Activated CD4-positive, alpha-beta T cell treated with anti-CD3 and anti-CD28 coated beads, Interleukin-2, amount 50 U/mL, for 4 hours (primary cell): ENCODE measurements at places on chromosomes 16 and 17.
A peak's percentile ranks its signal among the peaks of the same experiment; 100 is the strongest.

GRCh38 chr16:35011-35677, 18.3 kb downstream of the POLR3K start:
- no peak for DNase-seq

DNA sequence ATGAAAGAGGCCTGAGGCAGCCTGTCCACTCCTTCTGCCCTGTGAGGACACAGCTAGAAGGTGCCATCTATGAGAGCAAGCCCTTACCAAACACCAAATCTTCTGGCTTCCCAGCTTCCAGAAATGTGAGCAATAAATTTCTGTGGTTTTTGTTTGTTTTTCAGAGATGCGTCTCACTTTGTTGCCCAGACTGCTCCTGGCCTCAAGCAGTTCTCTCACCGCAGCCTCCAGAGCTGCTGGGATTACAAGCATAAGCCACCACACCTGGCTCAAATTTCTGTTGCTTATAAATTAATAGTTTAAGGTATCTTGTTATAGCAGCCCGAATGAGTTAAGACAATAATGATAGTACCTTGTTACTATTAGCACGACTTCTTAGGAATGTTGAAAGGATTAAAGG, 12.5 kb upstream of the SLC16A11 start:
- no peak for DNase-seq

DNA sequence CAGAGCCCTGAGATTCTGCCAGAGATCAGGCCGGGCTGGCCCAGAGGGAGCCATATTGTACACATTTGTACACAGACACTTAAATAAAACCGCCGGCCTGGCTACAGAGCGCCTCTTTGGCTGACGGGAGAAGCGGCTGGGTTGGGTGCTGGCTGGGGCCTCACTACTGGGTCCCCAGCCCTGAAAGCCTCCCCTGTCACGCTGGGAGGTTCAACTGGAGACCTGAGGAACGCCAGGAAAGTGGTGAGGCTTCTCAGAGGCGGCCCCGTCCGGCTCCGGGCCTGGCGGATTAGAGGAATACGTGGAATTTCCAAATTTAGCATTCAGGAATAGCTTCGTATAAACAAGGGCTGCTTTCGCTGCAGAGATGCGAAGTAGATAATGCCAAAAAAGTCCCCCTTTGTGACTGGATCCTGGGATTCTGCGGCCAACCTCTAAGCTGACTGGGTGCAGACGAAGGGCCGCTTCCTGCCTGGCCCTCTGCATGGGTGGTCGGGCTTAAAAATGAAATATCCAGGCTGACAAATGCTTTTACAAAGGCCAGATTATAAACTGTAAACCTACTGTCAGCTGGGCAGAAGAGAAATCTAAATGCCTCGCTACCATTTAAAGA, 252.4 kb downstream of the IRF8 start:
- DNase-seq: no peak

GRCh38 chr17:65559804-65560627, 1.4 kb downstream of the AXIN2 start:
- peak; percentile 9 for DNase-seq

DNA sequence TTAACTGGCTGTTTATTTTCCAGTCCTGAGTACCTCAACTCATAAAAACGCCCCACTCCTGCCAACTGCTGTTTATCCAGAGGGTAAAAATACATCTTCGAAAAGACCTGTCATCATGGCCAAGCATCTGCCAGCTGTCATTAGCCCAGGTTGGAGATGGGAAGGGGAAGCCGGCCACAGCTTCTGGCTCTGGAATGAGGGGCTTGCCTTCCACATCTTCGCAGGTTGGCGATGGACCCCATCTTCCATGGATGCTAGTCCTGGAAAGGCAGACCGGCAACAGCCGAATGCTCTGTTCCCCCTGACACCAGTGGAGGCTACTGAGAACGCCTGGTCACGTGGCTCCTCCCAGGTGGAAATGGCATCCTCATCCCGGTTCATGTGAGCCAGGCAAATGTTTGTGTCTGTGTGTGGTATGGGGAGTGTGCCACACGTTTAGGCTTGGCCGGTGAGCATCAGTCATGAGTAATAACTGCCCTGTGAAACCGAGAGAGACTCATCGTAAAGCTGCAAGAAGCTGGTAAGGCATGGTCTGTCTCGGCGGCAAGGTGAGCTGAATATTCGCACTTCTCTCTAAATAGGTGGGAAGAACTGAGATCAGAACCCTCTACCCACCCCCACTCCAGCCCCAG, 420 bp upstream of the KRTAP17-1 start:
- DNase-seq: no peak

DNA sequence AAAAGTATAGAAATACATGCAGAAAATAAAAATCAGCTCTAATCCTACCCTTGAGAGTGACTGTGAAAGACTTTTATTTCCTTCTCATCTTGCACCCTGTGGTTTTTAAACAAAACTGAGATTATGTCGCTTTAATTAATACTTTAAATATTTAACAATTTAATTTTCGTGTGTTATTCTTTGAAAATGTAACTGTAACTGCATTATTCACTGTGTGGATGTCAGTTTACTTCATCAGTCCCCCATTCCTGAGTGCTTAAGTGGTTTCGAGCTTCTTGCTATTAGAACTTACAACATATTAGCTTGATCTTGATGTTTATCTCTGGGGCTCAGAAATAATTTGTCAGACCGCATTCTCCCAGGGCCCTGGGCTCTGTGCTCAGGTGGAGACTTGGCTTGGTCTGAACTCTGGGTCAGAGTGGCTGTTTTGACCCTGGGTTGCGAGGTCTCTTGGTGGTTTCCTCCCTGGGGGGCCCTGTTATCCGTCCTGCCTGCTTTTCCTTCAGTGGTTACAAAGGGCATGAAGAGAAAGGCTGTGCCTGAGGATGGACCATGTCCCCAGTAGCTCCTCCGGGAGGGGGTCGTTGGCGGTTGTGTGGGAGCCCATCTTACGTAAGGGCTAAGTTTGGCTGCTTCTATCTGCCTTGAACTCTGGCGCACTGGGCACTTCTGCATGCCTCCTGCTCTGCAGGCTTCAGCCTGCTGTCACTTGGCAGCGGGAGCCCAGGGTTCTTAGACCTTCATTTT, 25.7 kb downstream of the AKAP1 start:
- DNase-seq: no peak

GRCh38 chr17:47276444-47276843, 22.8 kb downstream of the ITGB3 start:
- DNase-seq: no peak

DNA sequence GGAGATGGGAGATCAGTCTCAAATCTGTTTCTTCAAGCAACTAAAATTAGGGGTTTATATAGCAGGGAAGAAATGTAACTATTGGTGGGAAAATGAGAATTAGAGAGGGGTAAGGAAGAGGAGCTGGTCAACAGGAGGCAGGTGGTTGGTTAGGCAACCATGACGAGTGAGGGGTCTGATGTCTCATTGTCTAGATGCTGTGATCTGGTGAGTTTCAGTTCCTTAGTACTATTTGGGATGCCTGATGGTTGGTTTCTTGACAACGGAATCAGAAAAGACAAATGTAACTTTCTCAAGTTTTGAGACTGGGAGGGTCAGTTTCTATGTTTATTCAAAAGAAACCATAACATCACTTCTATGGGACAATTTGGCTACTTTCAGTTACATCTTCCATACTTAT, 415.3 kb upstream of the C16orf82 start:
- no peak for DNase-seq

DNA sequence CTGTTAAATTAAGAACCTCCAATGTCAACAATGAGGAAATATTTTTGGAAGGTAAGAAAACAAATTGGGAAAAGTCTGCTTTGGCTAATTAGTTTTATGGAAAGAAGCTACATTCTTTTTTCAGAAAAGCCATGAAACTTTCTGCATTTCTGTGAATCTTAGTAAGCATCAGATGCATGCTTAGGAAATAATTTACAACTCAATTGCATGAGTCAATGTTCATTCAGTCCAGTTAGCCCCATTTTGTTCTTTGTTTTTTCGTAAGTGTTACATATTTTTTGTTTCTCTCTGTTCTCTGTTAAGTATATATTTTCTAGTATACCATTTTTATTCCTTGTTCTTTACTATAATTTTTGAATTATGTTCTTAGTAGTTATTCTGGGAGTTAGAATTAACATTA, 195.2 kb upstream of the KIF2B start:
- no peak for DNase-seq

- DNase-seq: no peak
These were observed 74.0 kb upstream of the SIAH1 start for GRCh38 chr16:48459167-48459566.

DNA sequence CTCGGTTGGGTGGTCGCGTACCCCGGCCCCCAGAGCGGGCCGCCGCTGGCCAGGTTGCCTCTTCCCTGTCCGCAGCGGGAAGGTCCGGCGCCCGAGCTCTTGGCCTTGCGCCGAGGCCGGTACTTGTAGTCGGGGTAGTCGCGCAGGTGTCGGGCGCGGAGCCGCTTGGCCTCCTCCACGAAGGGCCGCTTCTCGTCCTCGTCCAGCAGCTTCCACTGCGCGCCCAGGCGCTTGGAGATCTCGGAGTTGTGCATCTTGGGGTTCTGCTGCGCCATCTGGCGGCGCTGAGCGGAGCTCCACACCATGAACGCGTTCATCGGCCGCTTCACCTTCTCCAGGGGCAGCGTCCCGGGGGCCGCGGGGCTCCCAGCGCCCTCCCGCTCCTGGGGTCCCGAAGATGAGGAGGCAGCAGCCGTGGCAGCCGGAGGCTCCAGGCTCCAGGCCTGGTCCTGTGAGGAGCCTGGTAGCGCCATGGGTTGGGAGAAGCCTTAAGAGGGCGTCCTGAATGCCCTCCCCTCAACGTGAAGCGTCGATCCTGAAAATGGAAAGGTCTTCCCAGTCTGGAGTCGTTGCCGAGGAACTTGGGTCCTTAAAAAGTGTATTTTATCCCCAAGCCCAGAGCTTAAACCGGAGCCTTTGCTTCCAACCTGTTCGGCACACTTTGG, 558 bp downstream of the SOX15 start:
- DNase-seq: peak; percentile 55

- DNase-seq: no peak
These were observed 26.8 kb upstream of the HOXB13 start for GRCh38 chr17:48755356-48755755.

- DNase-seq: no peak
These were observed 15.4 kb downstream of the CYBC1 start for GRCh38 chr17:82435103-82435502.

GRCh38 chr17:60060474-60060873, 18.2 kb downstream of the HEATR6 start:
- no peak for DNase-seq

GRCh38 chr16:3029491-3030221, 5.8 kb downstream of the THOC6 start:
- DNase-seq: peak; percentile 43

DNA sequence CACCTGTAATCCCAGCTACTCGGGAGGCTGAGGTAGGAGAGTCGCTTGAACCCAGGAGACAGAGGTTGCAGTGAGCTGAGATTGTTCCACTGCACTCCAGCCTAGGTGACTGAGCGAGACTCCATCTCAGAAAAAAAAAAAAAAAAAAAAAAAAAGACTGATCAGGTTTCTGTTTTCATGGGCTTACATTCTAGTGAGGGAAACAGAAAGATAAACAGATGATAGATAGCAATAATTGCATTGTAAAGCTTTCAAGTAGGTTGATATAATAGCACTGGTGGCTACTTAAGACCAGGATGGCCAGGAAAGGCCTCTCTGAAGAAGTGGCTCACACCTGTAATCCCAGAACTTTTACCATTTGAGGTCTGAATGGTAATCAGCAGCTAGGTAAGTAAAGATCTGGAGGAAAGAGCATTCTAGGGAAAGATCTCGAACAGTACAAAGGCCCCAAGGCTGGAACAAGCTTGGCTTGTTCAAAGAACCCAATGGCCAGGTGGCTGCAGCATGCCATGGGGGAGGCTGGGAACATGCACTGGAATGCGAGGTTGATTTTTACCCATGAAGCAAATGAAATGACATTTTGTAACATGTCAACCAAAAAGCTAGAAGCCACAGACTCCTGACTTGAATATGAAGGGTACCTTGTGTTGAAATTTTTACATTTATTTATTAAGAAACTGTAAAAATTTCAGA, 108.3 kb upstream of the DHX40 start:
- no peak for DNase-seq

GRCh38 chr17:55527540-55528118, 16.4 kb upstream of the SMIM36 start:
- no peak for DNase-seq

GRCh38 chr17:48720266-48721008, 1.9 kb downstream of the PRAC1 start:
- DNase-seq: no peak

- no peak for DNase-seq
These were observed 48.3 kb downstream of the RNF213 start for GRCh38 chr17:80308692-80309517.

DNA sequence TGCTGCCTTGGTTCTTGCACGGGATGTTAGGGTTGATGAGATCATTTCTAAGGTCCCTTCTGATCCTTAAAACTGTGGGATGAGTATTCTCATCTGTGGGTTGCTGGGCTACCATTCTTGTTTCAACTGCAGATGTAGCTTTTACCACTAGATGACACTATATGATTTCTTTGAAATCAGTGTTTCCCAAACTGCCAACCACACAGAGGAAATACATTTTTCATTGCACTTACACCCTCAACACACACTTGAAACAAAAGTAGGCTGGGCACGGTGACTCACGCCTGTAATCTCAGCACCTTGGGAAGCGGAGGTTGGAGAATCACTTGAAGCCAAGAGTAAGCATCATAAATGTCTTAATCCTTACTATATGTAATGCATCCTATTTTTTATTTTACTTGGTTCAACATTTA, 15.3 kb downstream of the LCMT1 start:
- DNase-seq: peak; percentile 9
